ENCODE measurements at places on chromosomes 11 and 22.

GRCh38 chr11:27420217-27420616 is 52.4 kb downstream of the LGR4 start:
- no peak for DNase-seq

- DNase-seq, result no peak
Measured at GRCh38 chr11:119780222-119780953, 51.4 kb upstream of the NECTIN1 start.

- DNase-seq, result no peak
Measured at GRCh38 chr11:6258571-6259081, 1.0 kb upstream of the CCKBR start.

DNA sequence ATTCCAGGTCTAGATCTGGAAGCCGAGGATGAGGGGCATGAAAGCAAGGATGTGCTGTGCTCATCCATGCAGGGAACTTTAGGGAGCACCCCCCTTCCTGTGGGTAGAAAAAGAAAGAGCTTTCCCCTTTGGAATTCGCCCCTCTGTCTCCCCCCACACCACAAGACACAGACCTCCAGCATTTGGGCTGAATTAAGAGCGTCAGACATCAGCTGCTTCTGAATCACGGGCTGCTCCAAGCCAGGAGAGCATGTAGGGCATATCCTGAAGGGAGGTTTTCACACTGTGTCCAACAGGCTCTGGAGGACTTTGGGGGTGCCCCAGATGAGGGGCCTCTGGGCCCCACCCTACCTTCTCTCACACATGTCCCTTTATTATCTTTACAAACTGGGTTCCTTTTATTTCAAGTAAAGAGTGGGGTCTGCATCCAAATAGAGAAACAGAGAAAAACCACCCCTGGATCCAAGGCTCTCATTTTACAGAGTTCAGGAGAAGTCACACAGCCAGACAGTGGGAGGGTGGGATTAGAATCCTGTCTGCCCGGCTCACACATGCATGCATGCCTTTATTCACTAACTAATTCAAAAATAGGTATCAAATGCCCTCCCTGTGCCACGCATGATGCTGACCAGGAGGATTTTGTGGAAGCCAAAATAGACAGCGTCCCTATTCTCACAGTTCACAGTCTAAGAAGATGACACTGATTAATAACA is 52.8 kb downstream of the LRRC32 start:
- DNase-seq, result no peak

- no peak for DNase-seq
Measured at GRCh38 chr11:3231550-3231850, 717 bp downstream of the MRGPRE start.

DNA sequence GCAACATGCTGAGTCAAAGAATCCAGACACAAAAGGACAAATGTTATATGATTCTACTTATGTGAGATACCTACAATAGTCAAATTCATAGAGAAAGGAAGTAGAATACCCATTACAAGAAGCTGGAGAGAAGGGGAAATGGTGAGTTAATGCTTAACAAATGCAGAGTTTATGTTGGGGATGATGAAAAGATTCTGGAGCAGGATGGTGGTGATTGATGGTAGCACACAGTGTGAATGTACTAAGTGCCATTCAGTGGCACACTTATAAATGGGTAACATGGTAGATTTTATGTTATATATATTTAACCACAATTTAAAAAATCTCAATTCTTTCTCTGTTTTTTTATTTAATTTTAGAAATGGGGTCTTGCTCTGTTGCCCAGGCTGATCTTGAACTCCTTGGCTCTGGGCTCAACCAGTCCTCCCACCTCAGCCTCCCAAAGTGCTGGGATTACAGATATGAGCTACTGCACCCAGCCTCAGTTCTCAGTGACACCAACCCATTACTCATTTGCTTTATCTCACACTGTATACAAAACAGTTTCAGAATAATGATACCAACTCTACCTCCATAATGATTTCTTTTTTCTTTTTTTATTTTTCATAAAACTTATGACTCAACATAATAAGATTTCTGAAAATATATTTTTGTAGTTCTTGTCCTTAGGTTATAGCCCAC is 9.6 kb upstream of the RELA start:
- no peak for DNase-seq

- DNase-seq, result no peak
Measured at GRCh38 chr11:88152381-88152780, 22.9 kb downstream of the RAB38 start.

GRCh38 chr22:34567367-34567766 is 498.6 kb upstream of the ISX start:
- no peak for DNase-seq

GRCh38 chr11:69260622-69261021 is 33.3 kb upstream of the MYEOV start:
- DNase-seq, result no peak

- no peak for DNase-seq
Measured at GRCh38 chr22:33599596-33599995, 320.7 kb downstream of the LARGE1 start.

DNA sequence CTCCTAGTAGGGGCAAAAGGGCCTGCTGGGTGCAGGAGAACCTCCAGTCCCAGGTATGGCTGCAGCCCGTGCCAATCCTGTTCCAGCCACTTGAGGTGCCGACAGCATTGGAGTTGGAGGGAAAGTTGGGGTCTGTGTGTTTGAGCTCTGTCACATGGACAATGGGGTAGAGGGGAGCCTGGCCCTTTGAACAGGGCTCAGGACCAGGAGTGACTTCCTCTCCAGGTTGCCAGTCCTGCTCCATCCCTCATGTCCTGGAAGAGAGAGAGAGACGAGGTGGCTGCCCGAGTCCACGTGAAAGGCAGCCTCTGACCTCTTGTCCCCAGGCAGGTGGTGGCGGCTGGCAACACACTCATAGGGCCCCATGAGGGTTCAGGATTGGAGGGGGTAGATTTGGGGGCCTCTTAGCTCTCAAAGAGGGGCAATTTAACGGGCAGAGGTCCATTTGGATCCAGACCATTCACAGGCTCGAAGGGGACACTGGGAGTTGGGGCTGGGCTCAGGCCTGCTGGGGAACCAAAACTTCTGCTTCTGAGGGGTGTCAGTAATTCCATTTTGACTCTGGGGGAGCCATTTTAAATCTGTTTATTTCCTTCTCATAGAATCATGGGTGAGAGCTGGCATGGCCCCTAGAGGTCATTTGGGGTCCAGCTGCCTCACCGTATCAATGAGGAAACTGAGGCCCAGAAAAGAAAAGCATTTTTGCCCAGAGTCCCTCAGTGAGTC is 4.1 kb downstream of the ADORA2A start:
- no peak for DNase-seq

DNA sequence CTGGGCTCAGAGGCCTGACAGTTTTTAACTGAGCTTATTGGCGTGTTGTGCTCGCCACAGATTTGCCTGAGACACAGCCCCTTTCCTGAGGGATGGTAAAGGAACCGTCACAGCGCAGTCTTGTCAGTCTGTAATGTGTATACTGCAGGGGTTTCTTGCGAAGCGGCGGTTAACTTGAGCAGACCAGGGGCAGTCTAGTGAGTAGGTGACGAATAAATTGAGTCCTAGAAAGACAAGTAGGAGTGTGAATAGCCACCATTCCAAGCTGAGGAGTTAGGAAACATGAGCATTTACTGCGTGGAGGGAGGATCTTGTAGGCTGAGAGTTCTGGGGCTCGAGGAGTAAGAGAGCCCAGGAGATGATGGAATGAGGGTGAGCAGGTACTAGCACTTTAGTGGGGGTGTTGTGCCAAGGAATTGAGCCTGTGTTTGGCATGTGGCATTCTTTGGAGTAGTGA is 1.4 kb downstream of the MED15 start:
- no peak for DNase-seq

- no peak for DNase-seq
Measured at GRCh38 chr11:66880496-66881450, 23.9 kb downstream of the LRFN4 start.

DNA sequence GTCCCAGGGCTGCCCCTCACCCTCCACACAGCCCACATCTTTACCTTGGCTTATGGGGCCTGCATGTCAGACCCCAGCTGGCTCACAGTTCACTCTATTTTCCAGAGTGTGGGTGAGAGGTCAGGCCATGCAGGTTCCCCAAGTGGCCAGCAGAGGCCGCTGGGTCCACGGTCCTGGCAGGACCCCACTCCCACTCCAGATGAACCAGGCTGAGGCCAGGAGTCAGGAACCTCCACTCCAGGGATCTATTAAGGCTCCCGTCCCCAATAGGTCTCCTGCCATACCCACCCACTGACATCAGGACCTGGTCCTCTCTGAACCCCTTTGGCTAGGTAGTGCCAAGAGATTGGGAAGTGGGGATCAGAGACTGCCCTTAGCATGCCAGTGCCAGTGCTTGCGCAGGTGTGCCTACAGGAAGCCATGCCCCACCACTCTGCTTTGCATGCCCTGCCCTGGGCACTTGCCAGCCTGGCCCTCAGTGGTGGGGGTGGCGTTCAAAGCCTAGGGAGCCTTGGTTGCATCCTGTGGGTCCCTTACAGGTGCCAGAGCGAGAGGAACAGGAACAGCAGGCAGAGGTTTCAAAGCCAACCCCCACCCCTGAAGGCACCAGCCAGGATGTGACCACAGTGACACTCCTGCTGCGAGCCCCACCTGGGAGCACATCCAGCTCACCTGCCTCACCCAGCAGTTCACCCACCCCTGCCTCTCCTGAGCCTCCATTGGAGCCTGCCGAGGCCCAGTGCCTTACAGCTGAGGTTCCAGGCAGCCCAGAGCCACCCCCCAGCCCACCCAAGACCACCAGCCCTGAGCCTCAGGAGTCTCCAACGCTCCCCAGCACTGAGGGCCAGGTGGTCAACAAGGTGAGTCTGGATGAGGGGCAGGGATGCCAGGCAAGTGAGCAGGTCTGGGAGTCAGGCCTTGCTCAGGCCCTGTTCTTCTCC is 8.3 kb downstream of the SMTN start:
- DNase-seq, result no peak

DNA sequence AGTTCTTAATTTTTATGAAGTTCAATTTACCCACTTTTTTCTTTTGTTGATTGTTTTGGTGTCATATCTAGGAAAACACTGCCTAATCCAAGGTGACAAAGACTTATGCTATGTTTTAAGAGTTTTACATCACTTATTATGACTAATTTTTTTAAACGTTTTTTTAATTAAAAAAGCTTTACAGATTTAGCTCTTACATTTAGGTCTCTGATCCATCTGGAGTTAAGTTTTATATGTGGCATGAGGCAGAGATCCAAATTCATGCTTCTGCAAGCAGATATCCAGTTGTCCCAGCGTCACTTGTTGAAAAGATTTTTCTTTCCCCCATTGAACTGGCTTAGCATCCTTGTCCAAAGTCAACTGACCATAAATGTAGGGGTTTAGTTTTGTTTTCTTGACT is 72.6 kb downstream of the PACSIN2 start:
- no peak for DNase-seq

- DNase-seq, result peak; percentile 92
Measured at GRCh38 chr11:65888163-65888814, at the start of gene FIBP. Gene FIBP, minus strand, starts transcription at chr11:65888471. Its CDS starts 53 bp downstream, at chr11:65888418.

DNA sequence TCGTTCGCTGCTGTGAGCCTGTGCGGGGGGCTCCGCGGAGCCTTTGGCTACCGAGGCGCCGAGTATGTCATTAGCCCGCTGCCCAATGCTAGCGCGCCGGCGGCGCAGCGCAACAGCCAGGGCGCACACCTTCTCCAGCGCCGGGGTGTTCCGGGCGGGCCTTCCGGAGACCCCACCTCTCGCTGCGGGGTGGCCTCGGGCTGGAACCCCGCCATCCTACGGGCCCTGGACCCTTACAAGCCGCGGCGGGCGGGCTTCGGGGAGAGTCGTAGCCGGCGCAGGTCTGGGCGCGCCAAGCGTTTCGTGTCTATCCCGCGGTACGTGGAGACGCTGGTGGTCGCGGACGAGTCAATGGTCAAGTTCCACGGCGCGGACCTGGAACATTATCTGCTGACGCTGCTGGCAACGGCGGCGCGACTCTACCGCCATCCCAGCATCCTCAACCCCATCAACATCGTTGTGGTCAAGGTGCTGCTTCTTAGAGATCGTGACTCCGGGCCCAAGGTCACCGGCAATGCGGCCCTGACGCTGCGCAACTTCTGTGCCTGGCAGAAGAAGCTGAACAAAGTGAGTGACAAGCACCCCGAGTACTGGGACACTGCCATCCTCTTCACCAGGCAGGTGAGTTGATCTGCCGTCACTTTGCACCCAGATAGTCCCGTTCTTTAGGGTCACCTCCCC is 1.0 kb downstream of the ADAMTS15 start:
- DNase-seq, result no peak

DNA sequence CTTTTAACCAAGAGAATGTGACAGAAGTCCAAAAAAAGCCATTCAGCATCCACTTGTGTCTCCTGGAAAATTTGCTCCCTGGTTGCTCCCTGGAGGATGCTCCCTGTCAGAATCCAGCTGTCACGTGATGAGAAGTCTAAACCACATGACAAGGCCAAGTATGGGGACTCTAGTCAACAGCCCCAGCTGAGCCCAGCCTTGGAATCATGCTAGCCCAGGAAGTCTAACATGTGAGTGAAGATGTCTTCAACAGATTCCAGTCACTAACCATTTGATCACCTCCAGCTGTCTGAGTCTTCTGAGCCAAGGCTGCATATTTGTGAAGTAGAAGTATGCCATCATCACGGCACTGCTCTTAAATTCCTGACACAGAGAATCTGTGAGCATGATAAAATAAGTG is 4.2 kb downstream of the OR56B4 start:
- no peak for DNase-seq

DNA sequence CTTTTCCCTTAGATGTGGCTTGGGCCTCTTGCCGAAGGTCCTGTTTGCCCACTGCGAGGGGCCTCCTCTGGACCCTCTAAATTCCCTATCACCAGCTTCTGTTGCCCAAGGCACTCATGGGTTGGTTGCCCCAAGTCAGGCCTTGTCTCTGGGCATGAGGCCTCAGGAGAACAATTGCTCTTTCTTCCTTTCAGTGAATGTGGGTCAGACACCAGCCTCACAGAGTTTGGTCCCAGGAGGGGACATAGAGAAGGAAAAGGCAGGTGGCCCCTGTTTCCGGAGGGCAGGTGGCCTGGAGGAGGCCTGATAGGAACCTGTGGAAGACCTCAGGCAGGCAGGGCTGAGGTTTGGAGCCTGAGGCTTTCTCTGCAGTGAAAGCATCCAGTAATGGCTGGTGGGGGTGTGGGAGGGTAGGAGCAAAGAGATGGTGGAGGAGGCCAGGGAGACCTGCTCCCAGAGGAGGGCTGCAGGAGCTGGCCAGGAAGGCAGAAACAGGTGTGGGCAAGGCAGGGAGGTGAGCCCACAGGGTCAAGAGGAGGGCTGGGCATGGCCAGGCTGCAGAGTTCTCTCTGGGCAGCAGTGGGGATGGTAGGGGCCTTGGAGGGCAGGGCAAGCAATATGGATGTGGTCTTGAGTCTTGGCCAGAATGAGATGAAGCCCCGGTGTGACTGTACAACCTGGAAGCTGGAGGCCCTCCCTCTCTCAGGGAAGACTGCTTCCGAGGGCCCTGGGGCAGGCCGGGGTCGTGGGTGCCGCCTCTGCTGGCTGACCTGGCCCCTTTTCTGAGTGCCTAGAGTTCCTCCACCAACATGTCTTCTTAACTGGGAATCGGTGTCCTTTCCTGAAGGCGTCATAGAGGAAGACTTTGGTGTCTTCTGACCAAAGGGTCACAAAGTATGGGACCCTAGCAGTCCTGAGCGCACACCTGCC is 28.0 kb upstream of the LMO1 start:
- DNase-seq, result no peak

DNA sequence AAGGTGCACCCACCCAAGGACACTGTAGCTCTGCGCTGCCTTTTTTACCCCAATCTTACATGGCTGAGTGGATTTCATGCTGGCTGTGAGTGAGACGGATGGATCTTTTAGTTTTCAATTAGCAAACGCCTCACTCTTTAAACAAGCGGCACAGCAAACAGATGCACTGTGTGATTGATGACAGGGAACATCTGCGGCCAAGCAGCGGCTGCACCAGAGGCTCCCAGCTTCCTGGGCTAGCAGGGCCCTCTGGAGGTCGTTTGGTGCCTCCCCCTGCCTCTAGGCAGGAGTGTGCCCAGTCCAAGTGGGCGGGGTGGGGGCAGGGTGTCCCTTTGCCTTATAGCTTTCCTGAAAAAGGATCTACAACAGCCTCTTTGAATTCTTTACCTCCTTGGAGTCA is 2.1 kb upstream of the DRD2 start:
- no peak for DNase-seq

Measured in T-cell (primary cell).